ENCODE measurements at places on chromosomes 13 and 19.

GRCh38 chr19:10091370-10091687 lies 5.2 kb downstream of the SHFL start:
- DNase-seq: no peak

GRCh38 chr13:32824675-32825074 lies 191.5 kb upstream of the KL start:
- DNase-seq: no peak

- DNase-seq: no peak
These were observed 143.4 kb downstream of the SHISA2 start for GRCh38 chr13:25908366-25908765.

DNA sequence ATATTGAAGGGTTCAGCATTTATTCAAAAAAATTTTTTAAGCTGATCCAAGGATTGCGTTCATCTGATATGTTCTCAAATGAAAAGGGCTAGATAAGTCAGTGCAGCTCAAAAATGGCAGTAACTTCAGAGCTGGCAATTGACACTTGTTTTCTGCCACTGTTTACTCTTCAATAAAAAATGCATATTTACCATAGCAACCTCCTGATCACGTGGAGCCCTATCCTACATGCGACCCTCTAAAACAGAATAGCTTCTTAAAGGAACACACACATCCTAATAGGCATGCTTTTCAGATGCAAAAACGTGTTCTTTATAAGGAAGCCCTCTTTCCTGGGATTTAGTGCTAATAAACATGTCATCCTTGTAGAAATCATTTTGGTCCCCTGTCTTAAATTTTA lies 150.2 kb downstream of the ZNF536 start:
- DNase-seq: no peak

- peak; percentile 17 for DNase-seq
These were observed 863.9 kb upstream of the GPC6 start for GRCh38 chr13:92362717-92363116.

Measured in body of pancreas (tissue), 4 donors.